ENCODE measurements at places on chromosomes 4 and X. TPM values are rescaled to one million over a fixed set of nuclear protein-coding genes. Genes with fewer than 3 reads are reported as not detected.
A peak's percentile ranks its signal among the peaks of the same experiment; 100 is the strongest.

DNA sequence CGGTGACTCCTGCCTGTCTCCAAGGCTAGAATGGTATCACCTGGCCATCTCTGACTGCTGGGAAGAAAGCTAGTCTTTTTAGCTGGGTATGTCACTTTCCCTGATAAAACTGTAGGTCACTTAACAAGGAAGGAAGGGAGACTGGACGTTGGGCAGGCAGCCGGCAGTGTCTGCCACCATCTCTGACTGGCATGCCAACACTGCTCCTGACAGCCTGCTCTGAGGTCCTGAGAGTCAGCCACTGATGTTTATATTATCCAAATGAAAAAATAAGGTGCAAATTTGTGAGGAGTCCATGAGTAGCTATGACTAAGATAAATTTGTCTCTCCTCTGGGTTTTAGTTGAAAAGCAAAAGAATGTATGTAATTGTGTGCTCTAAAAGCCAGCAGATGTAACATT is 77.2 kb downstream of the SNX25 start:
- no peaks in the 10 kb centered on the region for H3K36me3 ChIP-seq
- H3K4me3 ChIP-seq: no peak overlapping the region
- no peak overlapping the region for H3K27ac ChIP-seq
- DNase-seq: no peak

DNA sequence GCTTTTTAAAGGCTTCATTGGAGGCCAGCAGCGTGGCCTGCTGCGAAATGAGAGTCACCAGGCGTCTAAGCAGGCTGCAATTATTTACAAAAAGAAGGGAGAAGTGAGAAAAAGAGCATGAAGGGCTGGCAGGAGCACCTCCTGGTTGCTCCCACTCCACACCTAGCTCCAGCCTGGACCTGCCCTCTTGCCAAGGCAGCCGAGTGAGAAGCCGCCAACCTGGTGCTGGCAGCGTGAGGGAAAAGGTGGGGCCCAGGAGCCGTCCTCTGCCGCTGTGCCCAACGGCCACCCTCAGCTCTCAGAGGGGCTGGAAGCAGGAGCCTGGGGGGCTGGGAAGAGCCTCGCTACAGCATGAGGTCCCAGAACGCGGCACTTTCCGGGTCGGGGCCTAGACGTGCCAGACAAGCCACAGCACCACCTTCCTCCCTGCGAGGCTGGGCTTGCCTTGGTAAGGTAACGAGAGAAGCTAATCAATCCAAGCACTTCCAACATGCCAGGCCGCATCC is 16.3 kb downstream of the SLC6A8 start:
- no peak overlapping the region for H3K4me3 ChIP-seq
- H3K36me3 ChIP-seq: peaks cover 11% of the 10 kb centered on the region
- no peak overlapping the region for H3K27ac ChIP-seq
- DNase-seq: no peak

Gene SORCS2
- 6.6 TPM for total RNA-seq

Gene PDGFC
- total RNA-seq: 16.8 TPM

Gene MAGEB2
- not detected for total RNA-seq

DNA sequence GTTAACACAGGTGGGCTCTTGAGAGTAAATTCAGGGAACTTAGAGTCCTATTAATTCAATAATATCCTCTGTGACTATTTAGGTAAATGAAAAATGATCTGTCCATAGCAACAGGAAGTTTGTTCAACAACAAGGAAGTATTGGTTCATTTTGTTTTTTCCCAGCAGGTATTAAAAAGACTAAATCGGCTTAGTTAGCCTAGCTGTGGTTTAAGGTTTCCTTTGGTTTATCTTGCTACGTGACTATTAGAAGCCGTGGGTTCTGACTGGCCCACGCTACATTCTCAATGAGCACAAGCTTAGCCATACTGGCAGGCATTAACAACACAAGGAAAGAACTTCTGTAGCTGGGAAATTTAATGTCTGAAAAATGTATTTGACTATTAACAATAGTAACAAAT is 168.8 kb upstream of the HS3ST1 start:
- H3K27ac ChIP-seq: peak overlapping the region; percentile 92
- no peaks in the 10 kb centered on the region for H3K36me3 ChIP-seq
- H3K4me3 ChIP-seq: no peak overlapping the region
- no peaks in the 10 kb centered on the region for H3K27me3 ChIP-seq

Gene GAGE12H
- not detected for total RNA-seq

Data from PC-3 (cell line).